ENCODE measurements at places on chromosomes 16 and 17.

GRCh38 chr16:46768809-46769208 is 20.7 kb upstream of the MYLK3 start:
- no peak for DNase-seq

- DNase-seq, result no peak
Observed at GRCh38 chr16:67844497-67844896, 2.2 kb upstream of the NUTF2 start.

DNA sequence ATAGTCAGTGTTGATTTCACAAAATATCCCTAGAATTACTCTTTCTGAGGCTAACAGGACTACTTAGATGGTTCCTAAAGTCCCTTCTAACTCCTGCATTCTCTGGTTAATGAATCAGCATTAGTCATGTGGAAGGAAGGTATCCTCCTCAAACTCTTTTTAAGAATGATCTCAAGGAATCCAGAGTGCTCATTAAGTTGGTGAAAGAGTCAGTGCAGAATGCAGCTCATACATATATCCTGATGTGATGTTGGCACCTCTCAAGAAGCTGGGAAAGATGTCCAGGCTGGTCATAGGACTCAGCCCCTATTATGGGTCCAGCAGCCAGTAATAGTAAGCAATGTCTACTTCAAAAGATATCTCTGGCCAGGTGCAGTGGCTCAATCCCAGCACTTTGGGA is 65.5 kb downstream of the PIGL start:
- DNase-seq, result no peak

DNA sequence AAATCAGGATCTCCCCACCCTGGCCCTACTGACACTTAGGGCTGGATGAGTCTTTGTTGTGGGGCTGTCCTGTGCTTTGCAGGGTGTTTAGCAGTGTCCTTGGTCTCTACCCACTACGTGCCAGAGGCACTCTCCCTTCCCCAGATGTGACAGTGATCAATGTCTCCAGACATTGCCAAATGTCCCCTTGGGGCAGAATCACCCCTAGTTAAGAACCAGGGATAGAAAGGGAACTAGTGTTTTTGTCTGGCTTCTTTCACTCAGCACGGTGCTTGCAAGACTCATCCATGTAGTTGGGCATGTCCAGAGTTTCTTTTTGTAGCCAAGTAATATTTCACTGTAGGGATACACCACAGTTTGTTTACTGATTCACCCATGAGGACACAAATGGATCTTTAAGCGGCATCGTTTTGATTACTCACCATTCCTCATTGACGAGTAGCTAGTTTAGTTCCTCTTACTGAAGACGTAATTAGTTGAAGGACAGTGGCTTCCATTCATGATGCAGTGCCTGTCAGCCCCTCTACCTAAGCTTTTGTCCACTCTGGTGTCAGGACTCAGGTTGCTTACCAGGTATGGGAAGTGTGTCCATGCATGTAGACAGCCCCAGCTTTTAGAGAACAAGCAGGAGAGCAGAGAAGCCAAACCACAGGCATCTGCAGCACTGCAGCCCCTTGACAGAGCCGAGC is 26.0 kb upstream of the ITGB4 start:
- DNase-seq, result no peak
